ENCODE measurements at places on chromosomes 3 and 15.
A peak's percentile ranks its signal among the peaks of the same experiment; 100 is the strongest.

- no peak for DNase-seq
Observed at GRCh38 chr15:77266708-77267386, 153.1 kb downstream of the PEAK1 start.

DNA sequence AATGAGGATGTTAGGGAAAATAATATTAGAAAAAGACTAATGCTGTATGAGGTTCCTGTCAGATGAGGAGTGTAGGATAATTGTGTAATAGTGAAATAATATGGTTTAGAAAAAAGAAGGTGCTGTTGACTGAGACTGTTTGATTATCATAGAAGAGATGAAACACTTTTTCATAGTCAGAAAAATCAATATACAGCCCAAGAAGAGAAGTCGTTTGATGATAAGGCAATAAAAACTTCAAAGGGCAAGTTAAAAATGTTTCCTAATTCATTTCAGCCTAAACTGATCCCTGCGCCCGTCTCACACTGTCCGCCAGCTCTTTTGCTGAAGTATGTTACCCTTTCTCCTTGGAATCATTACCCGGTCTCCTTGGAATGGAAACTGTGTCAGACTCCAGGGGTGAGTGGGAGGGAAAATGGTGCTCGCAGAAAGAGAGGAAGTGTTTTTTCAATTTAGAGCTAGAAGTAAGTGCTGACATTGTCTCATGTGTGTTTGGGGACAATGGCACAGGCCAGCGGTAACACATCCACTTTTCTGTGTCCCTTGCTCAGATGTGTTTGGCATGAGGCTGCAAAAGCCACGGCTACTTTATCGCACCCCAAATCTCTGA lies 23.6 kb downstream of the DUT start:
- DNase-seq, result no peak

GRCh38 chr15:74454764-74455500 lies 6.0 kb downstream of the UBL7 start:
- DNase-seq, result no peak

DNA sequence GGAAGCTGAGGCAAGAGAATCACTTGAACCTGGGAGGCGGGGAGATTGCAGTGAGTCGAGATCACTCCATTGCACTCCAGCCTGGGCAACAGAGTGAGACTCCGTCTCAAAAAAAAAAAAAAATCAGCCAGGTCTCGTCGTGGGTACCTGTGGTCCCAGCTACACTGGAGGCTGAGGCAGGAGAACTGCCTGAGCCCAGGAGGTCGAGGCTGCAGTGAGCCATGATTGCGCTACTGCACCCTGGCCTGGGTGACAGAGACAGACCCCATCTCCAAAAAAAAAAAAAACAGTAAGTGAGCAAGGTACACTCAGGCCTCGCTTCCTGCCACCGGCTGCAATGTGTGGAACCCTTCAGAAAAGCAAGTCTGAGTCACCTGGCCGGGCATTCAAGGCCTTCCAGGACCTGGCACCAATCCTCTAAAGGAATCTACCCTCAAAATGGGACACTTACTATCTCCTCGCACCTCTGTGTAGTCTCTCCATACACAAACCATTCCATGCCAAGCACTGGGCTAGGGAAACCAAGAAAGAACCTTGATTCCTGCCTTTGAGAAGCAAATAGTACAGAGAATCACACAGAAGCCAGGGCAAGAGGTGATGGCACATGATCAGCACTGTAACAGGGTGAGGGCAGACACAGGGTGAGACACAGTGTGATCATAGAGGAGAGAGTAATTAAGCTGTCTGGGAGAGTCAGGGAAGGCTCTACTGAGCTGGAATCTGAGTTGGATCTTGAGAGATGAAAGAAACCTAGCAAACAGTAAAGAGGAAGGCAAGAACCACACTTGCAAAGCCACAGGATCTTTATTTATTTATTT lies 9.7 kb downstream of the SCAMP2 start:
- no peak for DNase-seq

- DNase-seq, result no peak
Observed at GRCh38 chr3:131324923-131325322, 56.7 kb upstream of the NUDT16 start.

- DNase-seq, result no peak
Observed at GRCh38 chr3:61858054-61858453, 296.7 kb downstream of the PTPRG start.

- no peak for DNase-seq
Observed at GRCh38 chr3:36418296-36418695, 38.0 kb downstream of the STAC start.

DNA sequence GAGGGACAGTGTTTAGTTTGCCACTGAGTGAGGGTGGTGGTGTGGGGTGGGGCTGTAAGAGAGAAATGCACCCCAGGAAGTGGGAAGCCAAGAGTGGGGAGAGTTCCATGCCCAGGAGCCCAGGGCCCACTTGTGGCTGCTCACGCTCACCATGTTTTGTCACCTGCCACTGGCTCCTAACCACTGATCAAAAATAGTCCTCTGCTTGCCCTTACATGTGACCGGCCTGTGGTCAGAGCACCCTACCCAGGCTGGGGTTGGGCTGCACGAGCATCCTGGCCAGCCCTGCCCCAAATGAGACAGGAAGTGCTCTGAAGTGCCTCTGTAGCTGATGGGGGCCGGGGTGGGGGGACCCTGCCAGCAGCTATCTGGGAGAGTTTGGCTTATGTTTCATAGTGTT lies 216.3 kb downstream of the RPLP1 start:
- peak; percentile 17 for DNase-seq

DNA sequence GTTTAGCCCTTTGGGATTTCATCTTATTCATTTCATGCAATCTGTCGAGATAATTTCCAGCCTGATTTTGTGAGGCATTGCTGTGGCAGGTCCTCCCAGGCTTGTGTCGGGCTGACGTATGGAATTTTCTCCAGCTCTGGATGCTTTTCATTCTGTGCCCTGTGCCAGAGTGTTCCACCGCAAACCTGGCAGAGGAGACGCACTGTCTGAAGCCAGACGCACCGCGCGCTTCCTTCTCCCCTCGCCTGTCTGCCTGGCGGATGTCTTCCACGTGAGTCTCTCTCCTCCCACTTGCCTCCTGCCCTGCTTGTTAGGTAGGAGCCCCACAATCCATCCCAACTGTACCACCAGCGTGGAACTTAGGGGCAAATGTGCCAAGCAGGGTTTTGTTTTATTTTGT lies 20.1 kb upstream of the GLCE start:
- no peak for DNase-seq

GRCh38 chr15:70717237-70717793 lies 46.0 kb downstream of the UACA start:
- no peak for DNase-seq

DNA sequence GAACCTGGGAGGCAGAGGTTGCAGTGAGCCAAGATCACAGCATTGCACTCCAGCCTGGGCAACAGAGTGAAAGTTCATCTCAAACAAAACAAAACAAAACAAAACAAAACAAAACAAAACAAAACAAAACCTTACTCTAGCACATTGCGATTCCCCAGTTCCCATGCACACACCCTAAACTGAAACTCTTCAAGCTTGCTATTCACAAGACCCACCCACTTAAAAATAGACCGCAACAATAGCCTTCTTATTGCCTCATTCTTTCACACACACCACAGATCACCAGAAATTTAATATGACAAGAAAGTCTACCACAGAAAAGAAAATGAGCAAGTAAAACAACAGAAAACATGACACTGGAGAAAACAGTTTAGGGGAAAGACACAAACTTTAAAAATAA lies 598.4 kb downstream of the FHIT start:
- no peak for DNase-seq

GRCh38 chr15:95192923-95193322 lies 961.6 kb downstream of the MCTP2 start:
- no peak for DNase-seq

DNA sequence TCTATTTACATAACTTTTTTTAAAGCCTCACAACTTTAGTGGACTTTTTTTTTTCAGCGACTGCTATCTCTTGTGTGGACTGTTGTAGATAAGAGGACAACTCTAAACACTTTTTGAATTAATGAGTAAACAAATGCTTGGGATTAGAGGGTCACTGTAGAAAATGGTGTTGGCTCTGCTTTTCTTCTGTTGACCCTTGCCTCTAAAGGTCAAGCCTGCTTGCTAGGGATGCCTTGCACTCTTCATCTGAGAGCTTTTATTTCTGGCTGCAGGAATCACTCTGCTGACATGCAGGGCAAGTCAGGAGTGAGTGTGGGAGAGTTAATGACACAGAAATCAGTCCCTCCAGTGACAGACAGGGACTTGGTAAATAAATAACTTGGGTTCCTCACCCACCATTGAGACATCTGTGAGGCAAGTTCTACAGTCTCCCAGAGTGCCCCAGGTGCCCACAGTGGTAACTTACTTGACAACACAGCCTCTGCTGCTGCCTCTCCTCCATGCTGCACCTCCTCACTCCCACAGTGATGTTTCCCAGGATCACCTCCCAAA lies 390.1 kb downstream of the IL20RB start:
- no peak for DNase-seq

GRCh38 chr3:24985668-24986067 lies 442.4 kb upstream of the RARB start:
- DNase-seq, result no peak

DNA sequence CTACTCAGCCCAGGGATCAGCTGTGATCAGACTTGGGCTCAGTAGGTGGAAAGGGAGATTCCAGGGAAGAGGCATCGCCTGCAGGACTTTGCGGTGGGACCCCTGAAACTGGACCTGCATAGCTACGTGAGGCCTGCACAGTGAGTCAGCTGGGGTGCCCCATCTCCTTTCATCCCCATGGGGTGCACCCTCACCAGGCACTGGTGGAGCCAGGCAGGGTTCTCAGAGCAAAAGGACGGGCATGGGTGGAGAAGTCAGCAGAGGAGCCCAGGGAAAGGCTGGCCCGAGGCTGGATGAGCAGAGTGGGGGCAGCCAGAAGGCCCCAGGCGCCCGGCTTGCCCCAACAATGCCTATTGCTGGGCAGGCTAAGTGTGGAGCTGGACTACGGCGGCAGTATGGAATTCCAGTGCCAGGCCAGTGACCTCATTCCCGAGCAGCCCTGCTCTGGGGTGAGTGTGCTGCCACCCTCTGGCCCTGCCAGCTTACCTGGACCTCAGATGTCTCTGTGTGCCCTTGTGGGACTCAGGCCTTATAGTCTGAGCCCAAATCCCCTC lies 19.7 kb downstream of the ACAA1 start:
- no peak for DNase-seq

DNA sequence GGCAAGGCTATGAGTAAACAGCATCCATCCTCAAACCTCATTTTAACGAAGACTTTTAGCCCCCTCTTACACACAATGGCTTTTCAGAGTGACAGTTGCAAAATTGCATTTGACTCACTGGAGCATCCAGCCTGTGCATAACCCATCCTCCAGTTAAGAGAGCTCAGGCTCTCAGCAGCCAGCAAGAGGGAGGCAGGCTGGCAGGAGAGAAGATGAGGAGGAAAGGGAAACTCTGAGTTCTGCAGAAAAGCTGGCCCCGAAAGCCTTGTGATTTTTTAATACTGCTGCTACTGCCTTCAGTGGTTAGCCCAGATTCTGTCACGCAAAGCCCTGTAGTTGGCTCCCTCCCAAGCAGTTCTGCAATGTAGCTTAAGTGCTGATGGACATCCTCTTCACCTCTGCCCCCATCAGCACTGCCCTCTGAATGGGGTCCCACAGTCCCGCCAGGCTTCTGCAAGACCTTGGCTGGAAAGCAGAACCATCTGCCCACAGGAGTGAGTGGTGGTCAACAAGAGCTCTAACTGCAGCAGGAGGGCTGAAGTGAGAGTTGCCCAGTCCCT lies 371.3 kb downstream of the EPHB1 start:
- no peak for DNase-seq

DNA sequence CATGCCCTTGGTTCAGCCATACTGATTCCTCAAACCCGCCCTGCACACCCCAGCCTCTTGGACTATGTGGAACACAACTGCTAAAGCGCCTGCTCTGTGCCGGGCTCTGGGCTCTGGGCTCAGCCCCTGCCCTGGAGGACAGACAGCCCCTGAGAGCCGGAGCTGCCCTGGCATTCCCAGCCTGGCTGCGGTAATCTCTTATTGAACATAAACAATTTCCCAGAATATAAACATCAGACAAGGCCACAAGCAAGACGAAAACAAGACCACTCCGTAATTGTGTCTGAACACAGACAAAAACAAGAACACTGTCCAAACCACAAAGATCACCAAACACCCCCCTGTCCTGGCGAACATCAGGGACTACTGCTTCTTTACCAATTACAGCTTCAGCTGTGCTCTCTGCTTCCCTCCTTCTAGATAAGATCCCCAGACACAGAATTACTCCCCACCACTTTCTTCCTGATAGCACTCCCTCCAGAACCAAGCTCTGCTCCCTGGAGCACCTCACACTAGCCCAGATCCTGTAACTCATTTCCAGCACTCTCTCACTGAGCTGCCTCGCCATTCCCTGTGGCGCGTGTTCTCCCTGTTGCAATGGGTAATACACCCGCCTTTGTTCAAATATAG lies 57.1 kb upstream of the TLE3 start:
- DNase-seq, result no peak

DNA sequence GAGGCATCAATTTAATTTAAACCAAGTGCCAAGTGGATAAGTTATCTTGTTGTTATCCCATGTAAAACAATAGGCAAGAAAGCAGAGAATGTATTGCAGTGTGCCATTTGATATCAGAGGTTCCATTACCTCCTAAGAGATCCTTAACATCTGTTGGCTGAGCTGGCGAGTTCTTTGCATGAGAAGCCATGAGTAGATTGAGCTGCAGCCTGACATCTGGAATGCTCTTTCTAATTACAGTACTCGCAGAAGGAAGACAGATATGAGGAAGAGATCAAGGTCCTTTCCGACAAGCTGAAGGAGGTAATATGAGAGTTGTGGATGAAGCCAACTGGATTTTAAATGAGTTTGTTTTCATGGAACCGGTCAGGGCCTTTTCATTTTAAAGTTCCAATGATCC lies 19.4 kb downstream of the TPM1 start:
- no peak for DNase-seq

DNA sequence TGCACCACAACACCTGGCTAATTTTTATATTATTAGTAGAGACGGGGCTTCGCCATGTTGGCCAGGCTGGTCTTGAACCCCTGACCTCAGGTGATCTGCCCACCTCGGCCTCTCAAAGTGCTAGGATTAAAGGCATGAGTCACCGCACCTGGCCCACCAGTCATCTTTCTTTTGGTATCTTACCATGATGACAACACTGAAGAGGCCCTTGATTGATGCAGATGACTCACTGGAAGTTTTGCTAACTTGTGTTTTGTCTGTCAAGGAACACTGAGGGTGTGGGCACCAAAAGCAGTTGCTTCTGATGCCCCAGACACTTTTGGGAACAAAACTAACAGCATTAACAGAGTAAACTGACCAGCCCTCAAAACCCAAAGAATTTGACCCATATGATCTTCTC lies 88.3 kb downstream of the MYO5A start:
- DNase-seq, result no peak
